NCI-H524 treated with DMSO at 0.1 percent for 48 hours (cell line): ENCODE measurements at places on chromosomes 6 and 20.

- no peak for DNase-seq
These were observed 103.7 kb upstream of the RNF217 start for GRCh38 chr6:124858564-124858963.

DNA sequence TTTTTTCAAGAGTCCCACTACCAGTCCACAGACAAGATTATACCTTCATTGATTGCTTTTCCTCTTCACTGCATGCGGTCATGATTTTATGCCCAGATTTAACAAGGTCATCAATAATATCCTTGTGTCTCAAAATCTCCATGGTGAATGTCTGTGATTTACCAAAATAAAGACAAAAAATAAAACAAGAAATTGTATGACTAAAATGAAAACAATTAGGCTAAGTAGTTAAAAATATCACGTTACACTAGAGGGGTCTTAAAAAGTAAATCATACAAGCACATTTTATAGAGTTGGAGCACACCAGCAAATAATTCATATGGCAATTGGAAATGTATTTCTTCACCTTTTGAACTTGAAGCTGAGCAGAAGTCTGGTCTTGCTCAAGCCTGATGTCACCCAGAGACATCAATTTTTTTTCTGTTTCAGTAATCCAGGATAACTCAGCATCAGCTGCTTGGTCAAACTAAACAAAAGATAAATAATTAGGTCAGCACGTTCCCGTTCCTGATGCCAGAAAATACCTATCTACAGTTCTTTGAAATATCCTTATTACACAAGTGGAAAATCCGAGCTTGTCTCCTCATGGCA lies 125.4 kb downstream of the DST start:
- DNase-seq: peak; percentile 82

DNA sequence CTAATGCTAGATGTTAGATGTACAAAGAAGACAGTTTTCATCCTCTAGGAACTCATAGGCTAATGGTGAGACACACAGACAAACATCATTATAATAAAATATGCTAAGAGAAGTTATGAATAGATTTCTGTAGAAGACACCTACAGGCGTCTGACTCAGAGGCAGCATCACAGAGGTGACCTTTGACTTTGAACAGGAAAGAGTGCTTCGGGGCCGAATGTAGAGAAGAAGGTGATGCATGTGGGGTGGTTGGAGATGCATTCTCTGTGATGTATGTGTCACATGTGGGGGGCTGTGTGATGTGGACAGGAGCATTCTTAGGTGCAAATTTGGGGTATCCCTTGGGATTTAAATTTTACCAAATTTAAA lies 6.8 kb downstream of the GUCA1A start:
- DNase-seq: no peak

DNA sequence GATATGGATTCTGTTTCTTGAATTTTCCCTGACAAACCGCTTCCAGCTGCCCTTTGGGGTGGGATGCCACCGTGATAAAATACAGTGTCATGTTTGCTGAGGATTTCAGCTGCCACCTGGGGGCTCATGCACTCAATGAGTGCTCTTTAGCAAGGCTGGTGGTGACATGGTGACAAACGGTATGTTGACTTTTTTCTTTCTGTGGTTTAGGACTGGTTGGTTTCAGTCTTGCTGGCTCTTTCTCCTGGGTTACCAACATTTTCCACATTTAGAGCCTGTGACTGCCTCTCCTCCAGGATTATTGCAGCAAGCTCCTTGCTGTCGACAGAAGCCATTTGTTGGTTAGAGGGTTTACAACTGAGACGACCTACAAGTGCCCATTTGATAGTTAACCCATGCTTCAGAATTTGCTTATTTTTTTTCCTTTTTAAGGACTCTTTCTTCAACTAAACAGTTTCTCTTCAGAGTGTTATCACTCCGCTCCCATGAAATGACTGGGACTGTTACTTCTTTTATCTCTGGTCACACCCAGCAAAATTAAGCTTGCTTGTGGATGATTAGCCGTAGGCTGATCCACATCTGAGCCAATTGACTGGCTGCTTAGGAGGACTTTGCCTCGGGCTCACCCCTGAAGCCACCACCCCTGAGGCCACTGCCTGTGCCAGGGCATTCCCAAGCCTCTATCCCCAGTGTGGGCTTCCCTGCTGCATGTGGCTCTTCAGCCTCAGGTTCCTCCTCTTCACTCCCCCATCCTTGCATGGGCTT lies 48.4 kb upstream of the CDYL start:
- DNase-seq: no peak

GRCh38 chr20:35166242-35166830 lies 5.5 kb upstream of the PROCR start:
- DNase-seq: no peak

DNA sequence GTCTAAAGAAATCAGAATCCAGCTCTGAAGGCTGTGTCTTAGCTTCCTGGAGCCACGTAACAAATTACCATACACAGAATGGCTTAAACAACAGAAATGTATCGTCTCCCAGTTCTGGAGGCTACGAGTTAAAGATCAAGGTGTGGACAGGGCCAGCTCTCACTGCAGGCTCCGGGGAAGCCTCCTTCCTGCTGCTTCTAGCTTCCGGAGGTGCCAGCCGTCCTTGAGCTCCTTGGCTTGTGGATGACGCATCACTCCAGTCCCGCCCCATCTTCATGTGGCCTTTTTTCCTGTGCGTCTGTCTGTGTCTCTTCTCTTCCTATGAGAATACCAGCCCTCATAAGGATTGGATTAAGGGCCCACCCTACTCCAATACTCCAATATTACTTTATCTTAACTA lies 319.1 kb upstream of the QKI start:
- DNase-seq: no peak

GRCh38 chr6:154246723-154247118 lies 109.9 kb downstream of the IPCEF1 start:
- DNase-seq: no peak

DNA sequence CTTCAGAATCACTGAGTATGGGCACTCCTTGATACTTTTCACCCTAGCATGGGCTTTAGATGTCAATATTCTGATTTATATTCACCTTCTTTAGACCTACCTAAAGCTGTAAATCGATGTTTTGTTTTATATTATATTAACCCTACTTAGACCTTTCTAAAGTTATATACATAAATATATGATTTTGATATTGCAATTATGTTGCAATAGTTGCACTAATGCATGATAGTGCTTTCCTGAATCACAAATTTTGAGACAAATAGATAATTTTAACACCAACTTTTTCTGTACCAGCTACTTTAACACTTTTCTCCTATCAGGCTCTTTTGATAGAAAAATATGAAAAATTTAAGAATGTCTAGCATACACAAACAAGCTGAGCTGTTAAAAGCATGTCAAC lies 34.0 kb upstream of the JAG1 start:
- no peak for DNase-seq

- DNase-seq: no peak
These were observed 4.2 kb downstream of the PSMF1 start for GRCh38 chr20:1122388-1123315.

DNA sequence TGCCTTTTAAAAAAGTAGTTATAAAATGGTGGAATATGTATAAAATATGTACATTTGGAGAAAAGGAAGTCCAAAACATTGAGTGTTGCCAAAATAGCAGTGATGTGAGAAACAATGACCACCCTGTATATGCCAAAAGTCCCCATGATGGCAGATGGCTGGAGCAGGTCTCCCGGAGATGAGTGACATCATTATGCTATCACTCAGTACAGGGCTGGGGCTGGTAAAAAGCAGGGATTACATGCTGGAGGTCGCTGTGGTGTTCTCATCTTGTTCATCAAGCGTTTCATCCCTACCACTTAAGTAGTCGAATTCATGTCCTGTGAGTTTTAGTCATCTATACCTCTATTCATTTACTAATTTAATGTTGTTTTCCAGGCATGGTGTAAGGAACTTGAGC lies 315.3 kb upstream of the SLC35B3 start:
- DNase-seq: peak; percentile 2

DNA sequence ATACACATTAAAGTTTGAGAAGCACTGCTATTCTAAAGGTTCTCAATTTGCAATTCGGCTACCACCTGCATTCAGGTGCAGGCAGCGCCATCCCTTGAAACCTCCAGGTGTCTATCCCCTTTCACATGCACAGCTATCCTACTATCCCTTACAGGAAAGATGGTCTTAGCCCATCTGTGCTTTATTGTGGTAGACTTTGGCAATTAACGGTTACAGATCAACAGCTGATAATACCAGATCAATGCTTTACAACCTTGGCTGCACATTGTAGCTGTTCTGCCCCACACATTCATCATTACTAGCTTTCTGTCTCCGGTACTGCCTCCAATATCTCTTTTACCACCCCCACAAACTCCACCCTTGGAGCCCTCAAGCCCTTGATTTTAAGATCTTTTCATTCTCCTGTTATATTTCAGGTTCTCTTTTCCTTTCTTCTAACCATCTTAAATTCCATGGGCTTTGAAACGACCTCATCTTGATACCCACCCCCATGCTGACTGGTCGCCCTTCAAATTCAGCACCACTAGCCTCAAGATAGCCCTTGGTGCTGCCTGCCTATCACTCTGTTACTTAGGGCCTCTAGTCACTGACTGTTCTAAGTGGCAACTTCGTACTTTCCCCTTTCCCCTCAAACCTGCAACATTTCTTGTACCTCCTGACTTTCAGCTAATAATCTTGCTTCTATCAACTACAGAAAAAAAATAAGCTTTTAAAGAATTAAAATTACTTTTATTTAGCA lies 50.8 kb downstream of the SPTLC3 start:
- no peak for DNase-seq

- DNase-seq: no peak
These were observed 115.9 kb upstream of the BCLAF1 start for GRCh38 chr6:136405420-136406029.

DNA sequence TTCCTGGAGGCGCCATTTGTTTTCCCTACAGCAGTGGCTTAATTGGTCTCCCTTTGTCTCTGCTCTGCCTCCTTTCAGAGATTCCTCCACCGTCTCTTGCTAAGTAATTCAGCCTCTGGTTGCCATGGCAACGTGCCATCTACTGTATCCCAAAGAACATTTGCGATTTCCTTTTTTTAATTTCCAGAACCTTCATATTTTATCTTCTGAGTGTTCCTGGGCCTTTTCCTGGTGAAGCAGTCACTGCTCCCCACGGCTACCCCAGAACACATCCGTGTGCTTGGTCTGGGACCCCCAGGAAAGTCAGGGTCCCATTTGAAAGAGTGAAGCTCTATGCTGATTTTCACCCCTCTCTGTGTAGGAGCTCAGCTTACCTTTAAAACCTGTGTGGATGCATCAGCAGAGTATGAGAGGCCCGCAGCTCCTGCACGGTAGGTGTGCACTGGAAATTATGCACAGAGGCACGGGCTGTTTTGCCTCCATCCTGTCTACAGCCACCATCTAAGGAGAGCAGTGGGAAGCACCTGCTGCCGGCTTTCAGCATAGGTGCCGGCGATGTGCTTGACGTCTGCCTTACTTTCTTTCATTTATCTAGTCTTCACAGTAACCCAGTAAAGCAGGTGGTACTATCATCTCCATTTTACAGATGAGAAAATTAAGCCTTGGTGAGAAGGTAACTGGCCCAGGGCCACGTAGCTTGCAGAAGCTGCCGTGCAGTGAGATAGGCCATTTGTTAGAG lies 122.8 kb downstream of the SYCP2 start:
- no peak for DNase-seq

DNA sequence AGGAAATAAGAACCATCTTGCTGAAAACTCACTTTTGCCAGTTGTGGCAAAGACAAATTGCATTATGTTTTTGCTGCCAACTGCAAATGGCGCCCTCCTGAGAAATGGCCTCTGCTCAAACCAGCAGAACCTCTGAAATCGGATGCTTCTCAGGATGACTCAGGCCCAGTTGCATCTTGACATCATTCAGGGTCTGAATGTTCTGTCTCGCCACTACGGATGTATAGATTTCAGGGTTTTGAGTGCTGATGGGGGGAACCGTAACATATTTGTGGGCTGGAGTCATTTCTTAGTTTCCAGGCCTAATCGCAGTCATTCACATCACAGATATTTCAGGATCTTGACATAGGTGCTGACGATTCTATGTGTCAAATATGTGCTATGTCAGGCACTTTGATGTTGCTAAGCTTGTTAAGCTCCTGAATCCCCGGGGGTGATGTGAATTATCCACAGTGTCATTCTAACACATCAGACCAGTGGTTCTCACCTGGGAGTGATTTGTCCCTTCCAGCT lies 207.1 kb downstream of the NFATC2 start:
- no peak for DNase-seq

DNA sequence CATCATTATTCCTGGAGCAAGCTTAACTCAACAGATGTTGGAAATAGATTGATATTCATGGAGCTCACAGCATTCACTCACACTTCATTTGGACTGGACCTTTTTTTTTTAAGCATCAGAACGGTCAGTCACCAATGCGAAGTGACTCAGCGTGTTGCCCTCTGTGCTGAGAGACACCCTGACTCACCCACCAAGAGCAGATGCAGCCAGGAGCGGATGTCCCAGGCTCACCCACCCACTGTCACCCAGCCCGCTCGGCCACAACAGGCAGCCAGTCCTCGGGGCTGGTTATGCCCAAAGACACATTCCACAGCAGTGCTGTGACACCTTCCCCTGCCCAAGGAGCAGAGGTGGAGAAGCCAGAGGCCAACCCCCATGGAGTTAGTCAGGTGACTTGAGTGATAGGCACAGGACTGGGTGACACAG lies 15.7 kb downstream of the RNASET2 start:
- DNase-seq: no peak

DNA sequence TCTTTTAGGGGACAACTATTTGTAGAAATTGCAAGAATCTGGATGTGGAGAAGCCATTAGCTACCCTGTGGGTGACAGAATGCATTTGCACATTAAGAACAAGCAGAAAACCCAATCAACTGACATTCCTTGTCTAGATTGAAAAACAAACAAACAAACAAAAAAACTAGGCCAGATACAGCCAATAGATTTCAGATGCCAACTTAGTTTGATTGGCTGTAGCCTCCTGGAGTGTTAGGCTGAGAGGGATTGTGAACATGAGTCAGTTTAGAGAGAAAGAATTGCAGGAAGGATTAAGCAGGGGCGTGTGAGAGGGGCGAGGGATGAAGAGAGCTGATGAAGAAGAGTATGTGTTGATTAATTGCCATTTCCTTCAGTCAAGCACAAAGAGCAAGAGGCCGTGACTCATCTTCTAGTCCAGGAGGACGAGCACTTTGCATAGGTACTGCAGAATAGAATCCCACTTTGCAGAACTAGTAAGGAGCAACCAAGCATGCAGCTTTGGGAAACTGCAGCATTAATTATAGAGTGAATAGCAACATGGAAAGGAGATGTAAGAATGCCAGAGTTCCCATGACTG lies 188.0 kb upstream of the RAB32 start:
- DNase-seq: no peak

GRCh38 chr6:114342086-114342825 lies 567 bp downstream of the HS3ST5 start:
- peak; percentile 29 for DNase-seq
